ENCODE measurements at places on chromosomes 4 and X. TPM values are rescaled to one million over a fixed set of nuclear protein-coding genes. Genes with fewer than 3 reads are reported as not detected.

DNA sequence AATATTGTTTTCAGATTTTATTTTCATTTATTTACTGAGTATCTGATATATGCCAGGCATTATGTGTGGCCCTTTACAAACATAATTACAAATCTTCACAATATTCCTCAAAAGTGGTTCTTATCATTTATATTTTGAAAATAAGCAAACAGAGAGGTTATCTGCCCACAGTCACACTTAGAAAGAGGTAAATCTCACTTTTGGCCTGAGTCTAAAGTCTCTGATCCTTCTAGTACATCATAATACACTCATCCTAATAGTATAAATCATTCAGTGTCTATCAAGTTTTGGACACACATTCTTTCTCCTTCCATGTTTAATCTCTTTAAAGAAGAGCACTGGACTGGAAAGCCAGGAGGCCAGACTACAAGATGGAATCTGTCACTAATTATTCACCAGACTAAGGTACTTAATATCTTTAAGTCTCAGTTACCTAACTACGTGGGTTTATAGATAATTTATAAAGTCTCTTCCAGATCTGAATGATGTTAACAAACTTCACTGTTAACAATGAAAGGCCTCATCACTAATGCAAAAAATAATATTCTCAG is 281.3 kb downstream of the PPP3CA start:
- no peak for DNase-seq

DNA sequence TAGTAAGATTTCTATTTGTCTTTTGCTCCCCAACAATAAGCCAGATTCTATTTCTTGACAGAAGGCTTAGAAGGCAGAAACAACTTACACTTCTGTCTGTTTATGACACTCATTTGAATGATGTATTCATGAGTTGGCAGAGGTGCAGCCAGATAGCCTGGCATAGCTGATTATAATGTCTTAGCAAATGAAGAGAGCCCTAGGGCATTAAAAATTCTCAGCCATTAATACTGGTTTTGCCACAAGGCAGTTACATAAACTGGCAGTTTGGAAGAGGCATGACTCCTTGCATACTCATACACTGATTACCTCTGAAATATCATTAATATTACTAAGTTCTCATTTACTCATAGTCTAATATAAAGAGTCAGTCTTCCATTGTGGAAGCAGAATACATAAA is 728.5 kb upstream of the NDST4 start:
- no peak for DNase-seq

GRCh38 chrX:9312922-9313867 is 151.7 kb upstream of the TBL1X start:
- DNase-seq = no peak

DNA sequence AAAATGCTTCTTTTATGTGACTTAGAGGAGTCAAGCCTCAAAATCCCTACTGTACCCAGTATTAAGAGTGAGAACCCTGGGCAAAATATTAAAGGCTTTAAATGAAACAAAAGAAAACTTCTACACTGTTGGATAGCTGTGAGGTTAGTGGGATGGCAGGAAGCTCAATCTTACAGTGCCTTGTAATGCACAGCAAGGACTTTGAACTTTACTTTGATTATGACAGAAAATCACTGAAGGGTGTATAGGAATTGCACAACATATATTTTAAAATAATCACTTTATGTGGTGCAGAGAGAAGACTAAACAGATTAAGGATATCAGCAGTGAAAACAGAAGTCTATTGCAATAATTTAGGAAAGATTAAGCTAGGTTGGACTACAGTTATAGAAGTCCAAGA is 1333.4 kb downstream of the ADGRL3 start:
- DNase-seq = no peak

RTL9 gene
- 0.35 TPM for polyA plus RNA-seq

- no peak for DNase-seq
Measured at GRCh38 chr4:69749771-69750170, 10.6 kb downstream of the SULT1B1 start.

- DNase-seq = no peak
Measured at GRCh38 chr4:159483782-159484741, 381.2 kb downstream of the RAPGEF2 start.

- no peak for DNase-seq
Measured at GRCh38 chr4:114879916-114880669, 233.3 kb downstream of the NDST4 start.

DNA sequence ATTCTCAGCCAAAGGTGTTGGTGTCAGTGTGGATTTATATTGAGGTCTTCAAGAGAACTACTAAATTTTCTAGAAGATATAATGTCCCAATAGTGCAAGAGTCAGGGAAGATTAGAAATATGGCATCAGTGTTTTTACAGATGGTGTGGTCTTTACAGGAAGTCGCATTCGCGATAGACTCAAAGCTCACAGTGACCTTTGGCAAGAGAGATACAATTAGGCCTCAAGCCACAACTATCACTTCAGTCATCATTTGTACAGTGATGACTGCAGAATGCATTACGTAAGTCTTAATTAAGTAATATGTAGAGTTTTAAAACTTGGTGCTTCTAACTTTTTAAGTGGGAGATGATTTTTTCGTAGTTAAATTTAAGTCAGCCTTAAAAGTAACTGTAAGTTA is 237.2 kb upstream of the FSTL5 start:
- DNase-seq = peak; percentile 51

TLR8 gene
- 0.59 TPM for polyA plus RNA-seq

GRCh38 chr4:123974386-123975149 is 578.0 kb downstream of the SPRY1 start:
- no peak for DNase-seq

ABHD18 gene
- 12.2 TPM for polyA plus RNA-seq

CAPN6 gene
- polyA plus RNA-seq = 25.6 TPM

FGB gene
- not detected for polyA plus RNA-seq

DNA sequence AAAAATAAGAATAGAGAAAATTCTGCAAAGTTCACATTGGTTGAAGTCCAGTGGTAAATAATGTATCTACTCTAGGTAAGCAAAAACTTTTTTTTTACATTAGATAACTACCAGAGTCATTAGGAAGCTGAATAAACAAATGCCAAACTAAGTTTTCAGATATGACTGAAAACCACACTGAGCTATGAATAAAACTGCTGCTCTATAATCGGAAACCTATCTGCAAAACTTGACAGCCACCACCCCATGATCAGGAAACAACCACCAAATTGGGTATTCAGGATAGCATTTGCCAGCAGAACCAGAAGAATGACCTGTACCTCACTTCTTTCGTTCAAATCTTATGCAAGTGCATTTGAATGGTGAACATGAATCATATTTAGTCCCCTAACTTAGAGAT is 173.0 kb upstream of the TET2 start:
- DNase-seq = no peak

DNA sequence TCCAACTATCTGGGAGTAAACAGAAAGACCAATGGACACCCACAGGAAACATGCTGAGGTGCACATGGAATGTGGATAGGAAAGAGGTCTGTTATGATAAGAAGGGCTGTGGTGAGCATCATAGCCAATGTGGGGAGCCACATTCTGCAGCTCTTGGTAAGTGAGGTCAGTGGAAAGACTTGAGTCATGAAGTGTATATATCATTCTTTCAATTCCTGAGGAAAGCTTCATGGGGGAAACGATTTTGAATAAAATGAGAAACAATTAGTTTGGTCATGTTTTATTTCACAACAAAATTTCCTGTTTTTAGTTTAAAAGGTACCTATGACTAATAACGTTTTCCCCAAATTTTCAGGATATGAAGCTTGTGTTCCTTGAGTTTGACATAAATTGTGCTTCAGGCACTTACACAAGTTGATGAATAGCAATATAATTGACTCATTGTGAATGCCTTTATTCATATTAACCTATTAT is 41.4 kb upstream of the RASSF6 start:
- DNase-seq = no peak

GRCh38 chr4:105509714-105510113 is 35.9 kb upstream of the PPA2 start:
- no peak for DNase-seq

DNA sequence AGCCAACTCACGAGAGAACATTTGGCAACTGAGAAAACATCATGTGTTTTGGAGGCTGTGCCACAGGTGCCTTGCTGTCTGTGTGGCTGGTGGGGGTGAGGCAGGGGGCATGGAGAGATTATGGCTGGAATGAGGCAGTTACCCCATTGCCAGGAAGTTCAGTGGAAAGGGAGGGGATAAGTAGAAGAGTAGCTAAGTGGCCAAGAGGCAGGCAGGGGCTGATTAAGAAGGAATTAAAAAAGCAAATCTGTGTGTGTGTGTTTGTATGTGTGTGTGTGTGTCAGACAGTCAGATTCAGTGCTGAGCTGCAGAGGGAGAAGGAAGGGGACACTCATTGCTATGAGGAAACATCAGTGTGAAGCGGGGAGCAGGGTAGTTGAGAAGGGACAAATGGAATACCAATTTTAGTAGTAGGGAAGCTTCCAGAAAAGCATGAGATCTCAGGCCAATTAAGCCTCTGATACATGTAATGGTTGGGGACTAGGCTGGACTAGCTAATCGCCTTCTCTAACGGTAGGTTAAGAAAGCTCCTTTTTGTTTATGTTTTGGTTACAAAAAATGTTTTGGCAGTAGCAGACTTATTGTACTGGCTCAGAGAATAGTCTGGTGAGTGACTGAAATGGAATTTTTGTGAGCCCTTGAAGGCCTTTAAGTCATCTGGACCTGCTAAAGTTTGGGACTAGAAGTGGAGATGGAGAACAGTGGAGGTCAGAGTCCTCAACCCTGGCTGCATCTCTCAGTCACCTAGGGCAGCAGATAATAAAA is 18.5 kb downstream of the TMEM164 start:
- no peak for DNase-seq

DNA sequence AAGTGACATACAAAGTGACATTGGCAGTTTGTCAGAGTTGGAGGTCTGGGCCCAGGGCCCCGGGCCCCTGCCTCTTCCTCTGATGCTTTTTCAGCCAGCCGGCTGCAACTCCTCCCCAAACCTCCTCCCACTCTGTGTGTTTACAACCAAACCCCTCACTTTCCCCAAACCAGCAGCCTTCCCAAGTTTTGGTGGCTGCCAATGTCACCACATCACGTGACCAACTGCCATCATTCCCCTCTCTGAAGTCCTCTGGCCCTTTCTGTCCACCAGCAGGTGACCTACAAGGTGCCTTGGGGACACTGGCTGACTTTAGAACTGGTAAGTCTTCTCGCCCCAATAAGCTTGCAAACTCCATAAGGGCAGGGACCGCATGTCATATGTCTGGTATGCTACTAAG is 357.7 kb downstream of the BCOR start:
- DNase-seq = no peak

- DNase-seq = no peak
Measured at GRCh38 chr4:168516841-168517240, 20.0 kb downstream of the PALLD start.

DNA sequence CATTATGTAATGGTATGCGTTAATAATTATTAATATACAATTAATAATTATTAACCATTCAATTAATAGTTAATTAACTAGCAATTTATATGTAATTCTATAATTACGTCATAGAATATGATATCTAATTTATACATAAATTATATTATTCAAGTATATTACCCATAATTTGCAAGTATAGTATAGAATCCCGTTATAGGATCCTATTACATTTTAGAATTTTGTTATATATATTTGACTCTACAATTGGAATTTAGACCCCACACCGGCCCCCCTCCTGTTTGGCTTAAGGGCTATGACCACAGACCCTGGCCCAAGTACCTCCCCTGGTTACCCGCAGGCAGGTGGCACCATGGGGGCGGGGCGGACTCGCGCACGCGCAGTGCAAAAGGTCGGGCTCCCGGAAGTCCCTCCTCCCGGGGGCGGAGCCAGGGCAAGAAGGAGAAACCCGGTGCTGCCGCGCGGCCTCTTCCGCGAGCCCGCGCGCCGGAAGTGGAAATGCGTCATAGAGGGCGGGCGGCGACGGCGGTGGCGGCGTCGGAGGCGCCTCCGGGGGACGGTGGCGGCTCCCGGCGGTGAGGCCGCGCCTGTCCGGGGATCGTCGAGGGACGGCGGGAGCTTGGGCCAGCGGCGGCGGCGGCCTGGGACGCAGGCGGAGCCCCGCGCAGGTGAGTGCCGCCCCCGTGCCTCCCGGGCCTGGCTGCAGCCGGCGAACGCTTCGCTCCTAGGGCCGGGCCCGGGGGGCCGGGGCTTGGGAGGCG is at the start of gene AKAP17A:
TSS of gene AKAP17A (plus strand) at position 503 of the 761 bp plus-strand sequence. CDS start 1,859 bp downstream, outside the sequence.
- peak; percentile 93 for DNase-seq

SOX3 gene
- polyA plus RNA-seq = not detected

JCHAIN gene
- 1.9 TPM for polyA plus RNA-seq

CNGA1 gene
- polyA plus RNA-seq = 1.4 TPM

- no peak for DNase-seq
Measured at GRCh38 chr4:149964001-149964796, 114.0 kb upstream of the DCLK2 start.

- no peak for DNase-seq
Measured at GRCh38 chr4:84529169-84529751, 30.2 kb upstream of the NKX6-1 start.

GRCh38 chrX:86507331-86507730 is 359.1 kb downstream of the DACH2 start:
- no peak for DNase-seq

DNA sequence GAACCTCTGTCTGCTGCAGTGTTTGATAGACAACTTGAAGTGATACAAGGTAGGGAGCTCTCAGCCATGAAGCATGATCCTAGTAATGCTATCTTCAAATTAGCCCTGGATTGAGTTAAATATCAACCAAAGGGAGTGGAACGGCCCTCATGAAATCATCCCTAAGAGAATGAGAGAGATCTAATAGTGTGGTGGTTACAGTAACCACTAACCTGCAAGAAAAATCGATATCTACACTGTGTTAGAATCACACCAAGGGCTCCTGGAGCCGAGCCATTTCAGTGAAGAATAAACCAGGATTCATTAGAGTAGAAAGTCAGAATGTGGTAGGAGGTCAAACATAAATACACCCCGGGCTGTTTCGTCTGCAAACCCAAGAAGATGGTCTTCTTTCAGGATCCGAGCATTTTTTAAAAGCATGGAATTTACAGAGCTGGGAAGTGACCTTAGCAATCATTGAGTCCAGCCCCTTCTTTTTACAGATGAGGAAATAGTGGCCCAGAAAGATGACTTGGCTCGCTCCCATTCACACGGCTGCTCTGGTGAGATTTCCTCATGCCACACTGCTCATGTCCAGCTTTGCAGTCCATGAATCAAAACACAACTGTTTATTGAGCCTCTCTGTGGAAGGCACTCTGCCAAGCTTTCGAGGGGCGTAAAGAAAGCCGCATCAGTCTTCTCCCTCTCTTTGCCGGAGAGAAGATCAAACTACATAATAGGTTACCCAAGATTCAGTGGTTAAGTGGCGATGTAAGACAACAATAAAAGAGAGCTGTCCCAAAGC is 5.5 kb upstream of the DCTD start:
- DNase-seq = peak; percentile 71

DNA sequence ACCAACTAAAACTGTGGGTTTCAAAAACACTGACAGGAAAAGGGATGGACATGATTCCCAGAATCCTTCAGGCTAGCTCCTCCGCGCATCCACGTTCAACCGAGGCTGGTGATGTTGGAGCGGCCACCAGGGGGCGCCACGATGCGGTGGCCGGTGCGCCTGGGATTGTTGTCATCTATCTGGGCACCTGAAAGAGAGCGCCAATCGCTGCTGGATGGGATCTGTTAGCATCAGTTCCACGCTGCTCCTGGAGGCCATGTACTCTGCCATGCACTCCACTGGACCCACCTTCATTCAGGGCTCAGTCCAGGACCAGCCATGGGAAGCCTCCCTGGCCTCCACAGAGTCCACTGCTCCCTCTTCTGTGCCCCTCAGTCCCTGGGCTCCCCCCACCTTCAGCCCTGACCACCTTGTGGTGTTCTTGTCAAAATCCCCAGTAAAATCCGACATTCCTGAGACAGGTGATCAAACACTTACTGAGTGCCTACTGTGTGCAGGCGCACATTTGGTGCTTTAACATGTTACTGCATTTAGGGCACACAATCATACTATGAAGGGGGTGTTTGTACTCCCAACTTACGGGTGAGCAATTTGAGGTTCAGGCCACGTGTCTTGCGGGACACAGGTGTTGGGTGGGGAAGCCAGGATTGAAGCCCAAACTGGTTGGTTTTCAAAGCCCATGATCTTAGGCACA is 71.1 kb downstream of the CRMP1 start:
- no peak for DNase-seq
